Karpas-422 (cell line): ENCODE measurements at places on chromosomes 11 and 22. TPM values are rescaled to one million over a fixed set of nuclear protein-coding genes. Genes with fewer than 3 reads are reported as not detected.

DNA sequence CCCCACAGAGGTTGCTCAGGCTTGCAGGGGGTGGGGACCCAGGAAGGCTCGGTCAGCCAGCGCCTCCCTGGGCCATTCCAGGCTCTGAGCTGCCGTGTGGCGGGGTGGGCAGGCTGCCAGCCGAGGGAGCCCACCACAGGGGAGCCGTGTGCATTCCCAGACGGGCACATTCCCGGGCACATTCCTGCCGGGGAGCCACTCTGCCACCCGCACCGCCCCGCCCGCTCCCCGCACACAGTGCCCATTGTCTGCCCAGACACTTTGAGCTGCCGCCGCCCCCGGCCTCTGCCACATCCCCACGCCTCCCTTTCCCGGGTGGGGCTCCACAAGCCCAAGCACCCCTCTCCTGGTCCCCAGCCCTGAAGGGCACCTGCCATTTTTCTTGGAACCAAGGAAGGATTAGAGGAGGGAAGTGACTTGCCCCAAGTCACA is 27.4 kb downstream of the RPL3 start:
- DNase-seq: no peak

- no peak for DNase-seq
These were observed 30.6 kb downstream of the RSF1 start for GRCh38 chr11:77789731-77790476.

DNA sequence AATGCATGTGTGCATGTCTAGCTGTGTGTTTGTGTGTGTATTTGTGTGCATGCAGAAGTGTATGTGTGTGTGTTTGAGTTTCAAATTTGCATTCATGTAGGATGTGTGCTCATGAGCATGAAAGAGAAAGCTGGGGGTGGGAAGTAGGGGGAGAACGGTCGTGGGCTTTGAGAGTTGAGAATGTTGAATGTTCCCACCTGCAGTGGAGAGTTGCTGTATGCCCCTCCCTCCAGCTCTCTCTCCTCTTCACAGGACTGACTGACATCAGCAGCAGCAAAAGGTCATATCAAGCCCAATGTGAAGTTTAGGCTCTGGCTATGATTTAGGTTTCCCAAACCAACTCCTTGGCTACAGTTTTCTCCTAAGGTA is 63.8 kb upstream of the RRAS2 start:
- no peak for DNase-seq

Gene MS4A15
- total RNA-seq: not detected in 2 replicates

Gene CLMP
- not detected in 2 replicates for total RNA-seq

Gene PRDM10
- total RNA-seq: 7.1 and 9.8 TPM in 2 replicates
